ENCODE measurements at places on chromosomes 5 and 9. TPM values are rescaled to one million over a fixed set of nuclear protein-coding genes. Genes with fewer than 3 reads are reported as not detected.

TAF11L10 gene
- not detected for total RNA-seq

GRCh38 chr5:94945656-94946055, 327.2 kb downstream of the SLF1 start:
- DNase-seq, result no peak

- DNase-seq, result no peak
These were observed 98.7 kb downstream of the SLC28A3 start for GRCh38 chr9:84241817-84242373.

GRCh38 chr5:138180183-138180782, 1.4 kb downstream of the KIF20A start:
- no peak for DNase-seq

DNA sequence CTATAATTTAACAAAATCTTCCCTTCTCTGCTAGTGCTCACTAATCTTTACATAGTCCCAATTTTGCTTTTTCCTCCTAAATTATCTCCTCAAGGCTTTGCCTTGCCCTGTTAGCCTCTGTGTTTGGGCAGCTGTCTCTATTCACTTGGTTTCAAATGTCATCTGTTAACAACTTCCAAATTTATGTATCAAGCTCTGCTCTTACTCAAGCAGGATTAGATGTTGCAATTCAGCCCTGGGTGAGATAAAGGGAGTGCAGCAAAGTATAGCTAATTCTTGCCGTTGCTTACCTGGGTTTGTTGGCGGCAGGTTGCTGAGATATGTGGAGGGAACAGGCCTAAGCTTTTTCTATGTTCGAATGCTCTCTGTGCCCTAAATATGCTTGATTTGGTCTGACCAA, 483.8 kb downstream of the DMAC1 start:
- DNase-seq, result no peak
